Activated CD8-positive, alpha-beta T cell treated with anti-CD3 and anti-CD28 coated beads, Interleukin-2, amount 10 ng/mL, durations not matched to agents 7 days and 5 days (primary cell): ENCODE measurements at places on chromosomes 16 and 17. TPM values are rescaled to one million over a fixed set of nuclear protein-coding genes. Genes with fewer than 3 reads are reported as not detected.

The CES5A gene
- total RNA-seq = not detected

The CFAP97D1 gene
- total RNA-seq = not detected

The OR4D1 gene
- 0.50 TPM for total RNA-seq

The RNF222 gene
- 0.29 TPM for total RNA-seq

The OR1F1 gene
- total RNA-seq = not detected
